Stimulated activated CD4-positive, alpha-beta T cell treated with anti-CD3 and anti-CD28 coated beads, Interleukin-15, amount 100 ng/mL, for 24 hours (primary cell): ENCODE measurements at places on chromosomes 6 and 20.
A peak's percentile ranks its signal among the peaks of the same experiment; 100 is the strongest.

GRCh38 chr6:119444642-119445557 lies 95.3 kb upstream of the MAN1A1 start:
- no peak for DNase-seq

DNA sequence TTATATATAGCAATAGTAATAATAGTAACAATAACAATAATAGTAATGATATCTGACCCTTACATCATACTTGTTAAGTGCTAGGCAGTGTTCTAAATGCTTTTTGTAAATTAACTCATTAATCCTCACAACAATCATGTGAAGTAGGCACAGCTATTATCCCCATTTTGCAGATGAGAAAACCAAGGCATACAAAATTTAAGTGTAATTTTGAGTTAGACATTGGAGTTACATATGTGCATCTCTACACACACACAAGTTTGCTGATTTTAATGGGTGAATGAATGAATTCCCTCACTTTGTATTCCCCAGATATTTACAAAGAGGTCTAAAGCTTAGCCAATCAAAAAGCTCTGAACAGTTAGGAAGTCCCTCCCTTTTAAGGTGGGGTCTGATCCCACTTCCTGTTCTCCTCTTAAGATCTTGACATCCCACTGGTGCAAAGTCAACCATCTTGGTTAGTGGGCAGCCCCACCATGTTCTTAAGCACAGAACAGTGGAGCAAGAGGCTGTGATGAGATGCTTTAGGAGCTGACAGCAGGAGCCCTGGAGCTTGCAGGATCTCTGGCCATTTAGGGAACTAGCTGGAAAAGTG lies 85.3 kb upstream of the FOXP4 start:
- DNase-seq: no peak

DNA sequence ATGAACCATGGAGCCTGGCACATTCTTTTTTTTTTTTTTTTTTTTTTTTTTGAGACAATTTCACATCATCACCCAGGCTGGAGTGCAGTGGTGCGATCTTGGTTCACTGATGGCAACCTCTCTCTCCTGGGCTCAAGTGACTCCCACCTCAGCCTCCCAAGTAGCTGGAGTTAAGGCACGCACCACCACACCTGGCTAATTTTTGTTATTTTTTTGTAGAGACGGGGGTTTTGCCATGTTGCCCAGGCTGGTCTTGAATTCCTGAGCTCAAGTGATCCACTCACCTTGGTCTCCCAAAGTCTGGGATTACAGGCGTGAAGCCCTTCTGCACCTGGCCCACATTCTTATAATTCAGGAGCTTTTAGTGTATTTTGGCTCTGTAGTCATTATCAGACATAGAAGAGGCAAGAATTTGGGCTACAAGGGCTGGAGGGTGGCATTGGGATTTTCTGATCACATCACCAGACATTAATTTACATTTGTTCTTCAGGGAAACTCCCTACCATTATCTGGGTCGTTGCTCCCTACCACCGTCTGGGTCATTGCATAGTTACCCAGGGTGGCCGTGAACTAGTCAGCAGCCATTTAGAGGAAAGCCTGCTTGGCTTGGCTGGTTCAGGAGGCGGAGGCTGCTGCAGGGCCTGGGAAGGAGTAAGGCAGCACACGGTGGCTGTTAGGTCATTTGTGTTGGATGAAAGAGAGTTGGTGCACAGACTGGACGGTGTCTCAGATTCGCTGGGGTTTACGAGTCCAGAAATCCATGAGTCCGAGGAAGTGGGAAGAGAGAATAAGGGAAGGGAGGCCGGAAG lies 17.6 kb downstream of the ARID1B start:
- DNase-seq: peak; percentile 38

DNA sequence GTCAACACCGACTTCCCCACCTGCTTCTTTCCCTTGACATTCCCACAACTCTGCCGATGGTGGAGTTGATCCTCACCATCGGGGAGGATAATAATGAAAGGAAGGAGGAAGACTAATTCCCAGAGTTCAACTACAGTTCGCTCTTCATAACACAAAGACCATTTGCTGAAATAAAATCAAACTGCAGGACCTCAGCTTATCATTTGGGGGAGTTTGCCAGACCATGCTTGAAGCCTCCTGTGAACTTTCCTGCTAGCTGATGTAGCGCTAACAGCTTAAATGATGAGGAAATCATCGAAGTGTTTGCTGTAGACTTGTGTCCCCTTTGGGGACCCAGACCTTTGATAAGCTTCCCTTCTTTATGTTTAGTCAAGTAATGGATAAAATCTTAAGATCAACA lies 26.2 kb downstream of the PROKR2 start:
- no peak for DNase-seq

DNA sequence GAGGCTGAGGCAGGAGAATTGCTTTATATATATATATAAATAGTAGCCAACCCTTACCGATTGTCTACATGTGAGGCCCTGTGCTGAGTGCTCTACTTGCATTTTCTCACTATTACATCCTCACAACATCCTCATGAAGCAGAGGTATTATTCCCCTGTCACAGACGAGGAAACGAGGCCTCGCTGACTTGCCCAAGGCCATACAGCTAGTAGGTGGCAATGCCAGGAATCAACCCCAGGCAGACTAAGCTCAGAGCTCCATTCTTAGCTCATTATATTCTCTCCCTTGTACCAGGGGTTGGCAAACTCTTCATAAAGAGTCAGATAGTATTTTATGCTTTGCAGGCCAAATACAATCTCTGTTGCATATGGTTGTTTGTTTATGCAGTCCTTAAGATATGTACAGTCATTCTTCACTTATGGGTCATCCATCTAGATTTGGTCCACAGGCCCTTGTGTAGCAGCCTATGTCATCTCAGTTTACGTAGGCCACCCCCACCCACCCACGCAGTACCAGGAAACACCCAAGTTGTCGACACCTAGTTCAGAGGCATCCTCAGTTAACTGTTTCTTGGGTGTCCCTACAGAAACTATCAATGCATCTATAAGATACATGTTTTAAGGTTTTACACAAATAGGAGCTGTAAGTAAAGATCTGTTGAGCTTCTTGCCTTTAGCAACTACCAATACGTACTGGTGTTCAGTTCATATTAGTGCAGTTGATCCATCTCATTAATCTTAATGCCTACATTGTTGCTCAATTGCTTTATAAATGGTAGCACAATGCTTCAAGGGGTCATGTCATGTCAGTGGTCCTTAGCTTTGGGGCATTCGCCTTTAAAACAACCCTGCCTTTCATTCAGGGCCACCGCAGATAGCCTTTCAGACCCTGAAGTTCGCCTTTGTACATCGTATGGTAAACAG lies 3.0 kb downstream of the CASS4 start:
- peak; percentile 73 for DNase-seq

DNA sequence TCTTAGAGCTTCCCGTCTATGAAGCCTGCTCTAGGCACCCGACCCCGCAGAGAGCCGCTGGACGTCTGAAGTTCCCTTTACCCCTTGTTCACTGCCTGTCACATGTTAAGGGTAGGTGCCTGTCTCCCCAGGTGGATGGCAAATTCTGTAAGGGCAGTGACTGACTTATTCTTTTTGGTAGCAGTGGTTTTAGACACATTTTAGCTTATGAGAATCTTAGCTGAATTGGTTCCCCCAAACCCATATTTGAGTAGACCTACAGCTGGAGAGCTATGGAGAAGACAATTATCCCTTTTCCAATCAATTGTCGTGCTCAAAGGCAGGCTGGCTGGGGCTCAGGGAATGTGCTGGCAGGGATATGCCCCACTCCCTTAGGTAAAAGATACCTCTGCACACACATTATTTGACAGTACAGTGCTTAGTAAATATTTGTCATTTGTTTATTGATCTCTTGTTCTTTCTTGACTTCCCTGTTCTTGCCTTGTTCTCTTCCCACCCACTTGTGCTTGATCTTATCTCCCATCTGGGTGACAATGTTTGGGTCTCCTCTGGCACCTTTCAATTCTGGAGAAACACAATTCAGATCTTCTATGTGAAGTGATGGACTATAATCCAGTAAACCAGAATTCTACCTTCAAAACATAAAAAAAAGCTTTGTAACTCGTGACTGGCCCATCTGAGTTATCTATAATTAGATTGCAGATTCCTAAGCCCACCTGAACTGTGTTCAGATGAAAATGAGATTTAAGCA lies 114.3 kb upstream of the SLC2A12 start:
- DNase-seq: no peak

- DNase-seq: no peak
These were observed 140.8 kb upstream of the ARMC2 start for GRCh38 chr6:108707328-108707976.

- DNase-seq: no peak
These were observed 13.4 kb downstream of the AIG1 start for GRCh38 chr6:143074101-143074500.

GRCh38 chr6:45618259-45618658 lies 240.5 kb upstream of the SUPT3H start:
- no peak for DNase-seq

DNA sequence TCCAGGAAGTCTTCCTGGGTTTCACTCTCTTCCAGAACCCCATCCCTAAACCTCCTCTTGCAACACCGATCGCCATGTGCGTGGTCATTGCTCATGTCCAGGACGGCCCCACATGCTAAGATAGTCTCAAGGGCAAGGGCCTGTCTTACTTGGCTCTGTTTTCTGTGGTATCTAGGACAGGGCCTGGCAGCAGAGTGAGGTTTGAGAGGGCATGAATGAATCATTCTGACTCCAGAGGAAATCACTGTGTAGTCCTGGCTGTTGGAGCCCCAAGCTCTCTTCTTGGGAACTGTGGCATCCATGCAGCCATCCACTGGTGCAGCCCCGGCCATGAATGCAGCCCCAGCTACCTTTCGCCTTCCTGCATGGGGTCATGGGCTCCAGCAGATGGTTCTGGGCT lies 12.4 kb downstream of the SIRPA start:
- DNase-seq: no peak
